ENCODE measurements at places on chromosomes 2 and 18.

DNA sequence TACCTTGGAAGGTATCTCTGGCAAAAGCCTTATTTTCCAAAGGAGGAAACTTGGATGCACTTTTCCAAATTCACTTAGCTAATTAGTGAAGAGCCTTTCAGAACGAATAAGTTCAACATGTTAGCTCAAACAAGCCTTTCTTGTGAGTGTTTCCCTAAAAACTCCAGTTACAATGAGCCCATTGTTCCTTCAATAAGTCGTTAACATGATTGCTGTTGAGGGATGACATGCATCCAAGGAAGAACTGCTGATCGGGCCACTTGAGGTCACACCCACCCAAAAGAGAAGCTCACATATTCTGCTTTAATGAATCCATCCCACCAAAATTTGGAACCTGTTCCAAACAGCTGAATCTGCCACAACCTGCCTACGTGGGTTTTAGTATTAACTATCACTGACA is 48.1 kb upstream of the SLC35G4 start:
- DNase-seq: no peak

- DNase-seq: no peak
Measured at GRCh38 chr18:78865771-78866310, 113.8 kb upstream of the SALL3 start.

- no peak for DNase-seq
Measured at GRCh38 chr2:206987810-206988209, 48.5 kb downstream of the CPO start.

DNA sequence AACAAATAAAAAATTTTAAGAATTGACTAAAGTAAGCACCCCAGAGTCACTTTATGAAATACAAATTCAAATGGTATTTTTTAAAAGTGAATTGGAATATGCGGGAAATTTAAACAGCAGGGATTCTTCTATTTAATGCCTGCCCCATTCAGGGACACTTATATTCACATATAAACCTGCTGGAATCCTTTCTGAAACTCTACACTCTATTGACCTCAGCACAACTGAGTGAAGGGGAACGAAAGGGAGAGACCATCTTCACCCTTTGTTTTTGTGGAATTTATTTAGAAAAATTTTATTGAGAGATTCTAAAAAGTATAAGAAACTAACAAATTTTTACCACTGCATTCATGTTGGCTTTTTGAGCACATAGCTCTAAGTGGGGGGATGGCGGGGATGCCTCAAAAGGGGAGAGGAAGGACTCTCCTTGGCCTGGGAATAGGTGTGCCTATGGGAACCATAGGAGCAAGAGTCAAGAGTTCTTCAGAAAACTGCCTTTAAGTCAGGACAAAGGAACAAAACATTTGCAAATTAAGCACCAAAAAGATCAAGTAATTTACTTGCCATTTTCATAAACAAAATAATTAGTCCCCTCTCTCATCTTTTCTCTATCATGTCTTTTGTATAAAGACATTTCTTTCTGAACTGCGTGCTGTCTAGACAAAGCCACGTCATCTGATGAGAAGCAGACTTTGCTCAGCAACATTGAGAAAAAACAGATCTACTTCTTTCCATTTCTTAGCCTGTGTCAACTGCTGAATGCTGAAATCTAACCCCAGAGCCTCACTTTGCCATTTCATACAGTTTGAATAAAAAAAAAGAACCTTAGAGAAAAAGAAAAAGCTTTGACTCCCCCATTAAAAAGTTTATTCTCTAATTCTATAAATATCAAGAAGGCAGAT is 21.6 kb upstream of the FLACC1 start:
- no peak for DNase-seq

- no peak for DNase-seq
Measured at GRCh38 chr2:150485114-150485870, 2.2 kb downstream of the RND3 start.

GRCh38 chr18:13563390-13563805 is 163.0 kb downstream of the FAM210A start:
- DNase-seq: no peak

- no peak for DNase-seq
Measured at GRCh38 chr2:206859330-206859739, 80.0 kb upstream of the CPO start.

DNA sequence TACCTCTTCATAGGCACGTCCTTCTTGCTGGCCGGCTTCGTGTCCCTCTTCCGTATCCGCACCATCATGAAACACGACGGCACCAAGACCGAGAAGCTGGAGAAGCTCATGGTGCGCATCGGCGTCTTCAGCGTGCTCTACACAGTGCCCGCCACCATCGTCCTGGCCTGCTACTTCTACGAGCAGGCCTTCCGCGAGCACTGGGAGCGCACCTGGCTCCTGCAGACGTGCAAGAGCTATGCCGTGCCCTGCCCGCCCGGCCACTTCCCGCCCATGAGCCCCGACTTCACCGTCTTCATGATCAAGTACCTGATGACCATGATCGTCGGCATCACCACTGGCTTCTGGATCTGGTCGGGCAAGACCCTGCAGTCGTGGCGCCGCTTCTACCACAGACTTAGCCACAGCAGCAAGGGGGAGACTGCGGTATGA is 2.3 kb downstream of the FZD7 start:
- DNase-seq: no peak

GRCh38 chr18:10060469-10060782 is 146.6 kb downstream of the VAPA start:
- DNase-seq: no peak

- no peak for DNase-seq
Measured at GRCh38 chr2:162267496-162267895, 24.3 kb upstream of the FAP start.

All from BJ (cell line).